Peyer's patch (tissue), 4 donors: ENCODE measurements at places on chromosomes 4 and X. TPM values are rescaled to one million over a fixed set of nuclear protein-coding genes. Genes with fewer than 3 reads are reported as not detected.

- no peak overlapping the region for H3K27ac ChIP-seq
- no peak for DNase-seq
- H3K4me3 ChIP-seq, result no peak overlapping the region
- no peaks in the 10 kb centered on the region for H3K4me1 ChIP-seq
- no peaks in the 10 kb centered on the region for H3K36me3 ChIP-seq
These were observed 161.8 kb upstream of the PCDH18 start for GRCh38 chr4:137694138-137694537.

GRCh38 chr4:1172971-1173757 lies 781 bp upstream of the SPON2 start:
- H3K4me1 ChIP-seq, result peaks cover 23% of the 10 kb centered on the region
- H3K27ac ChIP-seq, result peak overlapping the region; percentile 87
- no peaks in the 10 kb centered on the region for H3K36me3 ChIP-seq
- no peaks in the 10 kb centered on the region for H3K27me3 ChIP-seq
- DNase-seq, result no peak

DNA sequence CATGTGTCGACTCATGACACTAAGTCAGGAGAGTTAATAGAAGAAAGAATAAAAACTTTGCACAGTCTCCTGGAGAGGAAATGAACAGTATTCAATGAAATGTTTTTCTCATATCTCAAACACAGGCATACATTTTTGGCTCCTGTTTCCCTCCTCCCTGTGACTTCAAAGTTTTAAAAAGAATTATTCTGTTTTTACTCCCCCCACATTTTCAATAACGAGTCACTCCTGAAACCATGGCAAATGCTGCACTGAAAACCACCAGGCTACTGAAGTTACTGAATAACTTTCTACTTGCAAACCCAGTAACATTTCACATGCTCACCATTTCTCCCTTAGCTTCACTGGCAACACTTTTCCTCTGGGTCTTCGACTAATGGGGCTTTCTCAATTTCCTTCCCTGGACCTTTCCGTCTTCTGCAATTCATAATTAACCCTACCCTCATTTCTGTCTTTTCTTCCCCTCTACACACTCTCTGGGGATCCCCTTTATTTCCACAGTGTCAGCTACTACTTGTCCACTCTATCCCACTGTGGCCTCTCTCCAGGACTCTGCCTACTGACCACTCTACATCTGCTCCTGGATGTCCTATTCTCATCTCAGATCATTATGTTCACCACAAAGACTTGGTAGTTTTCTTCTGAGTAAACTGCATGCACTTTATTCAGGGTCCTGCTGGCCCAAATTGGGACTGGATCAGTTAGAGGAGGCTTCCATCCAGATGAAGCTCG lies 225.8 kb upstream of the ETNPPL start:
- H3K27ac ChIP-seq, result no peak overlapping the region
- H3K4me1 ChIP-seq, result no peaks in the 10 kb centered on the region
- DNase-seq, result no peak
- H3K4me3 ChIP-seq, result no peak overlapping the region
- H3K36me3 ChIP-seq, result no peaks in the 10 kb centered on the region

SLC25A43 gene
- 31.1 TPM for total RNA-seq

GRCh38 chrX:103800318-103800717 lies 23.7 kb downstream of the PLP1 start:
- H3K36me3 ChIP-seq, result no peaks in the 10 kb centered on the region
- no peaks in the 10 kb centered on the region for H3K27me3 ChIP-seq
- H3K4me1 ChIP-seq, result no peaks in the 10 kb centered on the region
- no peak for DNase-seq
- no peak overlapping the region for H3K27ac ChIP-seq

- no peaks in the 10 kb centered on the region for H3K27me3 ChIP-seq
- no peak for DNase-seq
- no peak overlapping the region for H3K27ac ChIP-seq
- H3K4me1 ChIP-seq, result no peaks in the 10 kb centered on the region
- no peak overlapping the region for H3K4me3 ChIP-seq
These were observed 27.4 kb downstream of the CBLL2 start for GRCh38 chrX:22300130-22300529.

STOX2 gene
- 3.5 TPM for total RNA-seq

DNA sequence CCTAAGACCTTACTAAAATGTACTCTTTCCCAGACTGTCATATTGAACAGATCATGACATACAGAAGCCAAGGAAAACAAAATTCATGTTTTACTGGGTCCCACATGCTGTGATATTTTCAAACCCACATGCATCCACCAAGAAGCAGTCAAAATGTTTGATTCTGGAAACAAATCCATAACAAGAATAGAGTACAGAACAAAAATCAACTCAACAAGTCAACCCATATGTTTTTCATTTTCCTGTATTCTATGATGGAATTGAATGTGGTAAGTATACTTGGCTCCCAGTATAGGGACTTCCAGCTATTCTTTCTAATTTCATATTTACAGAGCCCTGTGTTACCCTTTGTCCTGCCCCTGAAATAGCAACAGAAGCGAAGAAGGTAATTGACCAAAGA lies 106.8 kb downstream of the COL25A1 start:
- H3K36me3 ChIP-seq, result no peaks in the 10 kb centered on the region
- DNase-seq, result no peak
- no peaks in the 10 kb centered on the region for H3K27me3 ChIP-seq
- no peak overlapping the region for H3K4me3 ChIP-seq
- no peak overlapping the region for H3K27ac ChIP-seq
- H3K4me1 ChIP-seq, result no peaks in the 10 kb centered on the region

DNA sequence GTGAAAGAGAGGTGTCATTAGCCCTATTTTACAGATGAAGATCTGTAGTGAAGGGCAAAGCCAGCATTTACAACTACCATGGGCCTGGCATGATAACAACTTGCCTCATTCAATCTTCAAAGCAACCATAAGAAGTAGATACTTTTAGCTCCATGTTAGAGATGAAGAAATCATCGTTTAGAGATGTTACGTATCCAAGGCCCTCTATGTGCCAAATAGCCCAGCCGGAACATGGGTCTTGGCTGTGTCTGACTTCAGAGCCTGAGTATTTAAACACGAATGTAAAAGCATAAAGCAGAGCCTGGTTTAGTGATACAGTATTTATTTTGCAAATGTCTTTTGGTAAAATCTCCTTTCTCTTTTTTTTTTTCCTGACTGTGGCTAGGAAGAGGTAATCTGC lies 197.1 kb downstream of the RASL11B start:
- peaks cover under 1% of the 10 kb centered on the region for H3K4me1 ChIP-seq
- no peak overlapping the region for H3K27ac ChIP-seq
- no peak for DNase-seq
- H3K36me3 ChIP-seq, result no peaks in the 10 kb centered on the region
- no peak overlapping the region for H3K4me3 ChIP-seq
- no peaks in the 10 kb centered on the region for H3K27me3 ChIP-seq

NXF2B gene
- not detected for total RNA-seq

- H3K27ac ChIP-seq, result peak overlapping the region; percentile 94
- no peaks in the 10 kb centered on the region for H3K4me1 ChIP-seq
- no peaks in the 10 kb centered on the region for H3K27me3 ChIP-seq
- peak; percentile 57 for DNase-seq
- peak overlapping the region; percentile 75 for H3K4me3 ChIP-seq
- H3K36me3 ChIP-seq, result no peaks in the 10 kb centered on the region
These were observed 909 bp upstream of the SLAIN2 start for GRCh38 chr4:48340276-48340964.

DNA sequence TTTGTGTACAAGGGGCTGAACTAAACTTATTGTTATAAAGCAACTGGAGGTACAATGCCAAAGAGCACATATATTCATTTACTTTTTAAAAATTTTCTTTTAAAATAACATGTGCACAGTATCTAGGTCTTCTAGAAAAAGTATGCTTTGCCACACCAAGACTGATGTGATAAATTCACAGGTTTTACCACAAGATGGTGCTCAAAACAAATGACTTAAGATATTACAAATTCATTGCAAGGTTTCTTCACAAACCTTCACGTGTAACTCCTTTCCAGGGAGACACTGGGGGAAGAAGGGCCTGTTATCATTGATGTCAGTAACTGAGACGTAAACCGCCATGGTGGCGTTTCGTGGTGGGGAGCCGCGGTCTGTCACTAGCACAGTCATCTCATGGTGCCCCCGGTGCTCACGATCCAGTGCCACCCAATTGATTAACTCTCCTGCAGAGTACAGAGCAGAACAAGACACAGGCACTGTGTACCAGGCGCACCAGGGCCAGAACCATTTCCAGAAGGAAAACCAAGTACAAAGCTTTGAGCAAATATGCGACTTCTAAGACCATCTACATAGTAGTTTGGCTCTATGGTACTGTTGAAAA lies 162.2 kb downstream of the DCHS2 start:
- H3K4me3 ChIP-seq, result no peak overlapping the region
- no peaks in the 10 kb centered on the region for H3K27me3 ChIP-seq
- no peaks in the 10 kb centered on the region for H3K4me1 ChIP-seq
- H3K27ac ChIP-seq, result no peak overlapping the region

MAGED4 gene
- total RNA-seq, result 45.4 TPM

GABRE gene
- total RNA-seq, result 130 TPM

CTAG1A gene
- not detected for total RNA-seq

EXOC1L gene
- not detected for total RNA-seq

DNA sequence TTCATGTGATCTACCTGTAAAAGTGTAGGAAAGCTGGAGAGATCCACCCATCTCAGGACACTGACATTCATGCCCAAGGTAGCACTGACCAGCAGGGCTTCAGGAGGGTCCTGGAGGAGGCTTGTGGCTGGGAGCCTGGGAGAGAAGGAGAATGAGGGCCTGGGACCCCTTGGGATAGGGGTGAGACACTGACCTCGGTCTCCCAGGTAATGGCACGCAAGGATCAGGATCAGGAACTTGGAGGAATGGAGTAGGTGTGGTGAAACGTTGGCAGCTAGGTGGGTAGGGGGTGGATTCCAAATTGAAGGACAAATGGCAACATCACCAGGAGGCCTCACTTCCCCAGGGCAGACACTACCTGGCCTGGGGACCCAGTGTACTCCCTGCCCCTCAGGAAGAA lies 12.4 kb upstream of the RGS12 start:
- H3K27me3 ChIP-seq, result no peaks in the 10 kb centered on the region
- no peaks in the 10 kb centered on the region for H3K4me1 ChIP-seq
- DNase-seq, result no peak
- H3K36me3 ChIP-seq, result no peaks in the 10 kb centered on the region
- no peak overlapping the region for H3K27ac ChIP-seq

GRCh38 chr4:80173401-80173800 lies 23.9 kb upstream of the PRDM8 start:
- no peak overlapping the region for H3K27ac ChIP-seq
- H3K4me3 ChIP-seq, result no peak overlapping the region
- DNase-seq, result peak; percentile 69
- no peaks in the 10 kb centered on the region for H3K27me3 ChIP-seq
- H3K36me3 ChIP-seq, result no peaks in the 10 kb centered on the region

LNX1 gene
- 18.4 TPM for total RNA-seq

GRCh38 chr4:142697320-142697719 lies 148.8 kb downstream of the INPP4B start:
- no peaks in the 10 kb centered on the region for H3K36me3 ChIP-seq
- H3K27me3 ChIP-seq, result no peaks in the 10 kb centered on the region
- no peak for DNase-seq
- no peak overlapping the region for H3K4me3 ChIP-seq
- no peak overlapping the region for H3K27ac ChIP-seq

- no peaks in the 10 kb centered on the region for H3K36me3 ChIP-seq
- no peak overlapping the region for H3K4me3 ChIP-seq
- no peak overlapping the region for H3K27ac ChIP-seq
- no peaks in the 10 kb centered on the region for H3K4me1 ChIP-seq
- H3K27me3 ChIP-seq, result no peaks in the 10 kb centered on the region
These were observed 32.4 kb upstream of the PJA1 start for GRCh38 chrX:69197690-69198089.

DNA sequence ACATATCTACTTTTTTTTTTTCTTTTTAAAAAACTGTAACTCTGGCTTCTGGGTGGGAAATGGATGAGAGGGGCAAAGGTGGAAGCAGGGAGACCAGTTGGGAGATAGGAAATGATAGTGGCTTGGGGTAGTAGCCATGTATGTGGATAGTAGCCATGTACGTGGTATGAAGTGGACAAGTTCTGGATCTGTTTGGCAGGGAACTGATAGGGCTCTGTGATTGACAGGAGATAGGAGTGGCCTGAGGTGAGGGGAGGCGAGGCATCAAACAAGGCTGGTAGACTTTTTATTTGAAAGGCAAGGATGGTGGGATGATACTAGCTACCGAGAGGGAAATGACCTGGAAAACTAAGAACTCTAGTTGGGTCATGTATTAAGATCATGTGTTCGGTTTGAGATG lies 117.8 kb downstream of the AFF1 start:
- H3K4me3 ChIP-seq, result no peak overlapping the region
- peaks cover 3% of the 10 kb centered on the region for H3K4me1 ChIP-seq

SORCS2 gene
- 0.67 TPM for total RNA-seq

- no peak overlapping the region for H3K27ac ChIP-seq
- no peaks in the 10 kb centered on the region for H3K4me1 ChIP-seq
- no peak for DNase-seq
- no peak overlapping the region for H3K4me3 ChIP-seq
- no peaks in the 10 kb centered on the region for H3K36me3 ChIP-seq
These were observed 53.3 kb downstream of the MED28 start for GRCh38 chr4:17667653-17668201.

LAP3 gene
- total RNA-seq, result 41.4 TPM

GRCh38 chr4:165294907-165295306 lies 32.6 kb upstream of the MSMO1 start:
- no peak overlapping the region for H3K27ac ChIP-seq
- no peaks in the 10 kb centered on the region for H3K27me3 ChIP-seq
- H3K4me1 ChIP-seq, result no peaks in the 10 kb centered on the region
- DNase-seq, result no peak
- H3K4me3 ChIP-seq, result no peak overlapping the region

GRCh38 chr4:101527188-101527587 lies 179.9 kb upstream of the PPP3CA start:
- no peak overlapping the region for H3K4me3 ChIP-seq
- no peak overlapping the region for H3K27ac ChIP-seq
- no peak for DNase-seq
- H3K4me1 ChIP-seq, result no peaks in the 10 kb centered on the region
- H3K27me3 ChIP-seq, result no peaks in the 10 kb centered on the region

- no peak overlapping the region for H3K27ac ChIP-seq
- no peaks in the 10 kb centered on the region for H3K27me3 ChIP-seq
- no peaks in the 10 kb centered on the region for H3K4me1 ChIP-seq
- DNase-seq, result no peak
- no peak overlapping the region for H3K4me3 ChIP-seq
- H3K36me3 ChIP-seq, result no peaks in the 10 kb centered on the region
These were observed 91.6 kb downstream of the ANXA10 start for GRCh38 chr4:168183717-168184571.

DNA sequence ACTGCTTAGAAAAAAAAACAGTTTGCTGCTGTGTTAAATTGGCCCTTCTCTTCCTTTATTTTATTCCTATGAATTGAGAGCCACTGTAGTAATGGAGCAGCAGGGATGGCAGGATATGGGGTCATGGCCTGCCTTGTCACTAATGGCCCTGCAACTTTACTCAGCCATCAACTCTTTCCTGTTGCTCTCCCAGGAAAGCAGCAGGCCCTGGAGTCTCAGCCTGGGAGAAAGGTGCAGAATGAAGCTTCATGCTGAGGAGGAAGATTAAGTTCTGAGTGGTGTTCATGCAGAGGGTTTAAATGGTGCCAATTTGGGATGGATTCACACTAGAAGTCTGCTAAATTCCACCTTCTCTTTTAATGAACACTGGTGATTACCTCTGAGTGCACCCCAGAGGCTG lies 285.6 kb downstream of the GPAT3 start:
- no peaks in the 10 kb centered on the region for H3K27me3 ChIP-seq
- no peak for DNase-seq
- no peak overlapping the region for H3K4me3 ChIP-seq
